ENCODE measurements at places on chromosomes 13 and 19.

- no peak for DNase-seq
Observed at GRCh38 chr19:30222428-30222873, 149.7 kb upstream of the ZNF536 start.

- no peak for DNase-seq
Observed at GRCh38 chr19:9885077-9885552, 50.0 kb downstream of the PIN1 start.

DNA sequence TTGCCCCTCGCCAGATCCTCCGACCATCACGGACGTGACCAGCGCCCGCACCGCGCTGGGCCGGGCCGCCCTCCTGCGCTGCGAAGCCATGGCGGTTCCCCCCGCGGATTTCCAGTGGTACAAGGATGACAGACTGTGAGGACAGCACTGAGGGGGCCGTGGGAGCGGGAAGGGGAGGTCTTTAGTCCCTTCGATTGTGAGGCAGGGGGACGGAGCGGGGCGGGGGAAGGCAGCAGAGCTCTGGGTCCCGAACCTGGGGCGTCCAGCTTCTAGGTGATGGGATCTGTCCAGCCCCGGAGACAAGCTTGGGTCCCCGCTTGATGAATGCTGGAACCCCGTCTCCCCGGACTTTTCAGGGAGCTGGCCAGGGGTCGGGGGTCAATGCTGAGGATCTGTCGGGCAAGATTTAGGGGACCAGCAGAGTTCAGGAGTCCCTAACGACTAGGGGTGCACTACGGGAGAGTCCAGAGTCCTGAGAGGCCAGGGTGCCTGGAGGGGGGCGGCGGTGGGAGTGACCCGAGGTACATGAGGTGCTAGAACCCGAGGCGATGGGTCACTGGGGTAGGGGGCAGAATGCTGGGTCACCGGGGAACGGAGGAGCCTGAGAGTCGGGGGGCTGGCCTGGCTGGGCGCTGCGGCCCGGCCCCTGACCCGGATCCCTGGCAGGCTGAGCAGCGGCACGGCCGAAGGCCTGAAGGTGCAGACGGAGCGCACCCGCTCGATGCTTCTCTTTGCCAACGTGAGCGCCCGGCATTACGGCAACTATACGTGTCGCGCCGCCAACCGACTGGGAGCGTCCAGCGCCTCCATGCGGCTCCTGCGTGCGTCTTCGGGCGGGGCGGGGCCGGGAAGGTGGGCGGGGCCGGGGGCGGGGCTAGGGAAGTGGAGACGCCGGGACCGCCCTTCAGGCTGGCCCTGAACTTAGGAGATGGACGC, 14.6 kb downstream of the VSIG10L start:
- DNase-seq, result peak; percentile 42

DNA sequence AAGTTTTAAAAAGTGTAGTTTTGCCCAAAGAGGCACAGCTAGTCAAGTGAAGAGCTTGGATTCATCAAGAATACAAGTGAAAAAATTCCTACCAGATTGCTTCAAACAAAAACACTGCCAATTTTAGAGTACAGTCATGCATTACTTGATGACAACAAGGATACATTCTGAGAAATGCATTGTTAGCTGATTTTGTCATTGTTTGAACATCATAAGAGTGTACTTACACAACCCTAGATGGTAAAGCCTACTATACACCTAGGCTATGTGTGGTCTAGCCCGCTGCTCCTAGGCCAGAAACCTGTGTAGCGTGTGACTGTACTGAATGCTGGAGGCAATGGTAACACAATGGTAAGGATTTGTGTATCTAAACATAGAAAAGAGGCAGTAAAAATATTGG, 41.1 kb downstream of the TMTC4 start:
- no peak for DNase-seq

DNA sequence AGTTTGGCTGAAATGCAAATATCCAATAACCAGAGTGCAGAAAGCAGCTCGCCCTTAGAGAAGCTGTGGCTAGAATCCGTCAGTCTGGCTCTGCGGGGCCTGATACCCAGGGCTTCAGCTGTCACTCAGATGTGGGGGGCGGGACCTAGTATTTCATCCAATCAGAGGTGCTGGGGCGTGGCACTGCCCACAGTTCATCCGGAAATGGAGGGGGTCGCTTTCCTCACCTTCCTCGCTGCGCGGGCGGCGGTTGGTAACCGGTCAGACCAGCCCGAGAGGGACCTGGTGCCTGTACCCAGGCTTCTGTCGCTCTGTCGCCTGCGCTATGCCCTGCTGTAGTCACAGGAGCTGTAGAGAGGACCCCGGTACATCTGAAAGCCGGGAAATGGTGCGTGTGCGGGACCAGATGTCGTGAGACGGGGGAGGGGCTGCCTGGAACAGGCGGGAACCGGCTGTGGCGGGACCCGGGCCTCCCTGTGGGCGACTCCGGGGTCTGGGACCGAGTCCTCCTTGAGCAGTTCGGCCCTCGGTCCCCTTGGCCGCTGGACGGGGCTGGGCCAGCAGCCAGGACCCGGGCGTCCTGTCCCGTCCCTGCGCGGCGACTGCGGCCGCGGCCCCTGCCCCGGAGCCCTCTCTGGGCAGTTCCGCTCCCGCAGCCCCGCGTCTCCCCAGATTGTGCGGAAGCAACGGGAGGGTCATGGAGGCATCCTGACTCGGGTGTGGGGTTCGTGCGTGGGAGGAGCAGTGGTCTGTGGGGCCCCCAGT, at the start of gene ZNF700:
Gene ZNF700 (plus strand): TSS at position 222 of the 765 bp plus-strand sequence. CDS start 104 bp downstream, at position 326.
- peak; percentile 90 for DNase-seq

Measured in stimulated activated CD8-positive, alpha-beta memory T cell treated with anti-CD3 and anti-CD28 coated beads, Interleukin-4, amount 100 ng/mL, for 24 hours (primary cell).